ENCODE measurements at places on chromosomes 1 and 21.

- peak; percentile 72 for DNase-seq
Measured at GRCh38 chr21:26587736-26588201, 14.7 kb upstream of the CYYR1 start.

DNA sequence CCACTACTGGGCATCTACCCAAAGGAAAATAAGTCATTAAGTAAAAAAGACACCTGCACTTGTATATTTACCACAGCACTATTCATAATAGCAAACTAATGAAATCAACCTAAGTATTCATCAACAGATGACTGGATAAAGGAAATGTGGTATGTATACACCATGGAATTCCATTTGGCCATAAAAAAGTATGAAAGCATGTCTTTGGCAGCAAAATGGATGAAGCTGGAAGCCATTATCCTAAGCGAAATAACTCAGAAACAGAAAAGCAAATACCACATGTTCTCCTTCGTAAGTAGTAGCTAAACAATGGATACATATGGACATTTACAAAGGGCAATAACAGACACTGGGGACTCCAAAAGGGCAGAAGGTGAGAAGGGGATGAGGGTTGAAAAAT, 485.7 kb upstream of the BRINP3 start:
- DNase-seq: no peak

- no peak for DNase-seq
Measured at GRCh38 chr1:26890467-26890796, 349 bp upstream of the GPN2 start.

DNA sequence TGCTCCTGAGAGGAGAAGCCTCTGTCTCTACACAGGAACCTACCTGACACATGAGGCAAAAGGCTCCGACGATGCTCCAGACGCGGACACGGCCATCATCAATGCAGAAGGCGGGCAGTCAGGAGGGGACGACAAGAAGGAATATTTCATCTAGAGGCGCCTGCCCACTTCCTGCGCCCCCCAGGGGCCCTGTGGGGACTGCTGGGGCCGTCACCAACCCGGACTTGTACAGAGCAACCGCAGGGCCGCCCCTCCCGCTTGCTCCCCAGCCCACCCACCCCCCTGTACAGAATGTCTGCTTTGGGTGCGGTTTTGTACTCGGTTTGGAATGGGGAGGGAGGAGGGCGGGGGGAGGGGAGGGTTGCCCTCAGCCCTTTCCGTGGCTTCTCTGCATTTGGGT, 3.9 kb upstream of the ACKR1 start:
- DNase-seq: no peak

GRCh38 chr1:40185951-40186864, 25.0 kb downstream of the RLF start:
- DNase-seq: peak; percentile 20

DNA sequence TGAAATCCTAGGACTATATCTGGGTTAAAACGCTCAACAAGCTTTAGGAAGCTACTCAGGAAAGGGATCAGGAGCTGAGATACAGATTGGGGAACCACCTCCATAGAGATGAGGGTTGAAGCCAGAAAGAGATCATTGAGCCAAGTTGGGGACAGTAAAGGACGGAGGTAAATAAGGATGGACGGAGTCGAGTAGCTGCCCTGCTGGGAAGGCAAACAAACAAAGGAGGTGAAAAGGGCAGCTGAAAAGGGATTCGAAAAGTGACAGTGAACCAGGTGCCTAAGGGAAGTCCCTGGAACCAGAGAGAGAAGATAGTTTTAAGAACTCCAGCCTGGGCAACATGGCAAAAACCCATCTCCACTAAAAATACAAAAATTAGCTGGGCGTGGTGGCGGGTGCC, 6.3 kb upstream of the CAMSAP2 start:
- DNase-seq: no peak

- DNase-seq: no peak
Measured at GRCh38 chr1:170734412-170735175, 70.7 kb downstream of the PRRX1 start.

All from RKO (cell line).